Activated naive CD4-positive, alpha-beta T cell treated with anti-CD3 and anti-CD28 coated beads, Interleukin-2, amount 50 U/mL, for 16 hours (primary cell): ENCODE measurements at places on chromosomes 3 and 15.

GRCh38 chr3:28850186-28850585 is 430.7 kb upstream of the RBMS3 start:
- DNase-seq: no peak

GRCh38 chr15:52727815-52728214 is 48.6 kb upstream of the ATOSA start:
- DNase-seq: no peak

DNA sequence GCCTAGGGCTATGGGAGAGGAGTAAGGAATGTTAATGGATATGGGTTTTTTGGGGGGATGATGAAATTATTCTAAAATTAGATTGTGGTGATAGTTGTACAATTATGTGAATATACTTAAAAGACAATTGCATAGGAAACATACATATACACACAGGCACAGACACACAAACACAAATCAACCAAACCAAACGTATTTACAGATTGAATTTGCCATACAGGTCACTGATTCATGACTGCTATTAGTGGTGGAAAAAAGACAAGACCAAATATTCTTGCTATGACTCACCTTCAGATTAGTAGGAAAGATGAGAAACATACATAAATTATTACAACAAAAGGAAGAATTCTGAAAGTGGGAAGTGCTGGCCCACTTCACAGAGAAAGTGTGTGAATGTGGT is 85.3 kb downstream of the C3orf38 start:
- DNase-seq: no peak

GRCh38 chr3:73404435-73404834 is 220.3 kb downstream of the PDZRN3 start:
- DNase-seq: no peak

- DNase-seq: no peak
Observed at GRCh38 chr3:4895838-4896237, 83.4 kb upstream of the BHLHE40 start.

DNA sequence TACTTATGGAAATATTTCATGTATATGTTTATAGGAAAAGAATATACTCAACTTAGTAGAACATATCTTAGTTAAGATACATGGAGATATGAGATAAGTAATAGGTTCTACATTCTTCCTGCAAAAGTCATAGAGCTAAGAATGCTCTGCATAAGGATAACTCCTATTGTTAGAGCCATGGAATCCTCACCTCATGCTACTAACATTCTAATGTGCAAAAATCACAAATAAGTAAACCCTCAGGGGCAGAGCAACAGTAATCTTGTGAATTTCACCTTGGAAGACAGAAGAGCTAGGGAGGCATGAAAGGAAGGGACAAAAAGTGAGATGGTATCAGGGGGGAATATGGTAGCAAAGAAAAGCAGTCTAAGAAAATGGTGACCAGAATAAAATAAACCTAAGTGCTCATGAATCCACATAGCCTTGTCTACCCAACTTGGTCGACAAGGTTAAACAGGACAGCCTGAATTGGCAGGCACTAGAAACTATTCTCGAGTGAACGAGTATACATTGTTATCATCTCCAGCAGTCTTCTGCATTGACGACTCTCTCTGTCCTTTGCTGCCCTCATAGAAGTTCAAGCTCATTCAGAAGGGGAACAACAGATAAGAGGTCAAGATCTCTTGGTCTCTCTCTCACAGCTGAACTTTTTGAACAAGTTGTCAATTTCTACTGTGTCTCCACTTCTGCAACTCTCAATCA is 52.8 kb downstream of the XRN1 start:
- DNase-seq: no peak

- DNase-seq: no peak
Observed at GRCh38 chr3:131555456-131555855, 52.7 kb upstream of the MRPL3 start.

- DNase-seq: no peak
Observed at GRCh38 chr3:126304291-126304690, 52.9 kb downstream of the KLF15 start.

- no peak for DNase-seq
Observed at GRCh38 chr3:41202834-41203345, 3.6 kb downstream of the CTNNB1 start.

- DNase-seq: no peak
Observed at GRCh38 chr3:168709073-168709472, 613.3 kb upstream of the GOLIM4 start.

GRCh38 chr3:28067014-28067413 is 174.4 kb upstream of the CMC1 start:
- DNase-seq: no peak

GRCh38 chr15:78322243-78322642 is 17.9 kb upstream of the CRABP1 start:
- no peak for DNase-seq

DNA sequence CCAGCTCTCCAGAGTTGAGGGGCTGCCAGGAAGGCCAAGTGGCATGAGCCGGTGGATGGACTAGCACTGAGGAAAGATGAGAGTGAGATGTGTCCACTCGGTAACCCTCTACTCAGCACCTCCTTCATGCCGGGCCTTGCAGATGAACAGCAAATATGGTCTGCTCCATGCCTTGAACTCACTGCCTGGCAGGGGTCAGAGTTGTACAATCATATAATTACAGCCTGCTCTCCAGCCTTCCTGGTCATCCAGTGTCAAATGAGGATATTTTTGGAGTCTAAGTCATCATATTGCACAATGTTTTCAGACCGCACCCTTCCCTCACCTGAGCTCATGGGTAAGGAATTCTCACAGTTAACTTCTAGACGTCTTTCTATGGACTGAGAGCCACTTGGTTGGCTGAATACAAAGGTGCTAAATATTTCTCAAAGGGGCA is 4.9 kb downstream of the MGLL start:
- DNase-seq: no peak

DNA sequence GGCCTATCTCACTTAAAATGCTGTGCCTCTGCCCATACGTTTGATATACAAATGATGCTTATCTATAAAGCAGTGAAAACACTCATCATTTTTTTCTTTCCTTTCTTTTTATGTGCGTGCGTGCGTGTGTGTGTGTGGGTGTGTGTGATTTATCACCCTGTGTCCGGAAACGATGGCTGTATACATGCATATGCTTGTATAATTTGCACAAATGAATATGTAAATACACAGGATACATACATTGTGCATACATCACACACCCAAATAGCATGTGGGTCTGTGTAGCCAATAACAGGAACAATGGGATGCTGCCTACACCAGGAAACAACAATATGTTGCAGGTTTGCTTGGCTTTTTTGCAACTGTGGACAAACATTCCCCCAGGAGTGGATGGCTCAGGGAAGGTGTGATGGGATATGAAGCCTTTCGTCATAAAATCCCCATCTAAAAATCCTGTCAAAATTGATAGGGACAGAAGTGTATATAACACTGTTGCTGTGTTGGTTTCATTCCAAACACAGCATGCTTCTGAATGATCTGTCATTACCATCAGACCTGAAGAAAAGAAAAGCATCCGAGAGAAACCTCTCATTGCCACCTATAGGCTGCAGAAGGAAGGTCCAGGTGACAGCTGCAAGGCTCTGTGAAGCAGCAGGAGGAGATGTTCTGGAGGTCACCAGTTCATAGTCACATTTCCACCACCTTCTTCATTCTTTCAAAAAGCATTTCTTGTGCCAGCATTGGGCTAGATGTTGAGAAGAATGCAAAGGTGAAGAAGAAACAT is 503.9 kb upstream of the NR2F2 start:
- DNase-seq: no peak

- no peak for DNase-seq
Observed at GRCh38 chr3:33453331-33453761, 13.1 kb upstream of the UBP1 start.
